ENCODE measurements at places on chromosomes 13 and 19.

- DNase-seq, result peak; percentile 81
These were observed 26.2 kb downstream of the ELF1 start for GRCh38 chr13:40992678-40993518.

- DNase-seq, result no peak
These were observed 505 bp downstream of the PAF1 start for GRCh38 chr19:39390451-39390750.

GRCh38 chr13:41241626-41242025, 21.8 kb downstream of the MTRF1 start:
- DNase-seq, result peak; percentile 33

DNA sequence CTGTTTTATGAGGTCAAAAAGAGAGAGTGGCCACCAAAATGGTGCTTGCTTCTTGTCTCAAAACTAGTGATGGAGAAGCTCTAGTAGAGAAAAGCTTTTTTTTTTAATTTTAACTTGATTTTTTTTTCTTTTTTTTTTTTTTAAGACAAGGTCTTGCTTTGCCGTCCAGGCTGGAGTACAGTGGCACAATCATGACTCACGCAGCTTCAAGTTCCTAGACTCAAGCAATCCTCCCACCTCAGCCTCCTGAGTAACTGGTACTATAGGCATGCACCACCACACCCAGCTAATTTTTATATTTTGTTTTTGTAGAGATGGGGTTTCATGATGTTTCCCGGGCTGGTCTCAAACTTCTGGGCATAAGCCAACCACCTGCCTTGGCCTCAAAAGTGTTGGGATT, 279.0 kb downstream of the TBC1D4 start:
- DNase-seq, result no peak

GRCh38 chr19:14165990-14166830, 29.8 kb upstream of the ASF1B start:
- peak; percentile 80 for DNase-seq

GRCh38 chr13:73194310-73194709, 135.5 kb downstream of the KLF5 start:
- DNase-seq, result no peak

DNA sequence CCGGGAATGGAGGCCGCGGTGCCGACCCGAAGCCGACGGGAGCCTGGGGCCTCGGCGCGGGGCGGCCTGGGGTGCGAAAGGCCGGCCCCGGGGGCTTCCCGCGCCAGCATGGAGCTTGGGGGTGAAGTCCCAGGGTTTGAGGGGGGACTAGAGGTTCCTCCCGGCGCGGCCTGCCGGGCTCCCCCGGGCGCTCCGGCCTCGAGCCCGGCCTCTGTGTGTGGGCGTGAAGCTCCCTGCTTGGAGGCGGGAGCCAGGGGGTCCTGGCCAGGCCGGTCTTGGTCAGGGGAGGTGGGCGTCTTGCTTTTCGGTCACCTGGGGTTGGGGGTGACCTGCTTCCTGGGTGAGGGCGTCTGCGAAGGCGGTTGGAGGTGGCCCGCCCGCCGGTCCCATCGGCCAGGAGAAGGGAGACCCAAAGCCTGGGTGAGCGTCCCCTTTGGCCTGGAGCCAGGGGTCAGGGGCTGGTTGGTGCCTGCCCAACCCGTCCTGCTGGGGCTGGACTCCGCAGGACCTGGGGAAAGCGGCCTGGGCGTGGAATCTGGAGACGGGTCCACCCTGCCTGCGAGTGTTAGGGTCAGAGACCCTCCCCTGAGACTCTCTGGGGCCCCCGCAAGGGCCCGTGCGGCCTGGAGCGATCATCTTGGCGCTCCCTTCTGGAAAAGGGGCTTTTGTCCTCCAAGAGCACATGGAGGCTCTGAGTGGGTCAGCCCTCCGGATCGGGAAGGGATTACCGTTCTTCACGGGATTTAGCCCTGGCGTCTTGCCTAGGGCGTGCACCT, 535 bp downstream of the BSG start:
- DNase-seq, result peak; percentile 80

DNA sequence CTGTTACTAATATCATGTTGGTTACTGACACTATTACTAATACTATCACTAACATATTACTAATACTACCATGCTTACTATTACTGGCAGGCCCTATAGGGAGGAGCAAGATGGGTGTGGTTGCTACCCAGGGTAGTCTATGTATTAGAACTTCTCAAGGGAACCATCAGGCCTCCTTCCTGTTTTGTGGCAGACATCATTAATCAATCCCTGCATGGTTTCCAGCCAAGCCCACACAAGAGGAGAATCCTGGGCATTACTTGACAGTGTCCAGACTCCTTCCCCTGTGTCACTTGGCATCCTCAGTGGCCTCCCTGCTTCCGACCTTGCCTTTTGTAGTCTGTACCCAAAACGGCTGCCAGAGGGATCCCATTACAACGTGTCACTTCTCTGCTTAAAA, 8.9 kb downstream of the HAS1 start:
- no peak for DNase-seq

GRCh38 chr13:98909016-98909415, 68.8 kb downstream of the DOCK9 start:
- no peak for DNase-seq

DNA sequence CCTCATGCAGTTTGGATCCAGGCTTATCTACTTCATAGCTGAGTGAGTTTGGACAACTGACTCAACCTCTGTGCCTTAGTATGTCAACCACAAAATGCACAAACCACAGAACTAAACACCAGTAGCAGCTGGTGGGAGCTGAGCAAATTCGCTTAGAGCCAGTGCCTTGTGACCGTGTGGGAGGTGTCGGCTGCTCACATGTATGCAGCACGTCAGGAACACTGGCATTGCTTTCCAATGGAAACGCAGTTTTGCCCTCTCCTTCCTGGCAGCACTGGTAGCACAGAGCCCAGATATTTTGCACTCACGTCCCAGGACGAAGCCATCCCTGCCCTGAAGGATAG, 8.3 kb upstream of the NTN5 start:
- no peak for DNase-seq

DNA sequence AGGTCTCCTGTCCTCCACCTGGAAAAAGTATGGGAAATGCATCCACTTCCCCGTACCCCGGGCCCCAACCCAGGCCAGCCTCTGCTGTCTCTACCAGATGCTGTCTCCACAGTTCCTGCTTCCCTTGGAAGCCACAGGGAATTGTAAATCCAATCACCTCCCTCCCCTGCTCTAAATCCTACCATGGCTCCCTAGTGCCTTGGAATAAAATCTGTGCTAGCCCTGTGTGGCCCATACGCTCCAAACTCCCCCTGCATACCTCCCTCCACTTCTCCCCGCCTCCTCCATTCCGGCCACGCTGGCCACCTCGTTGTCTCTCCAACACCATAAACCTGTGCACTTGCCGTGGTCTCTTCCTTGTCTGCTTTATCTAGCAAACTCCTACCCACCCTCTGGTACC, 31.2 kb downstream of the UNC13A start:
- DNase-seq, result no peak

DNA sequence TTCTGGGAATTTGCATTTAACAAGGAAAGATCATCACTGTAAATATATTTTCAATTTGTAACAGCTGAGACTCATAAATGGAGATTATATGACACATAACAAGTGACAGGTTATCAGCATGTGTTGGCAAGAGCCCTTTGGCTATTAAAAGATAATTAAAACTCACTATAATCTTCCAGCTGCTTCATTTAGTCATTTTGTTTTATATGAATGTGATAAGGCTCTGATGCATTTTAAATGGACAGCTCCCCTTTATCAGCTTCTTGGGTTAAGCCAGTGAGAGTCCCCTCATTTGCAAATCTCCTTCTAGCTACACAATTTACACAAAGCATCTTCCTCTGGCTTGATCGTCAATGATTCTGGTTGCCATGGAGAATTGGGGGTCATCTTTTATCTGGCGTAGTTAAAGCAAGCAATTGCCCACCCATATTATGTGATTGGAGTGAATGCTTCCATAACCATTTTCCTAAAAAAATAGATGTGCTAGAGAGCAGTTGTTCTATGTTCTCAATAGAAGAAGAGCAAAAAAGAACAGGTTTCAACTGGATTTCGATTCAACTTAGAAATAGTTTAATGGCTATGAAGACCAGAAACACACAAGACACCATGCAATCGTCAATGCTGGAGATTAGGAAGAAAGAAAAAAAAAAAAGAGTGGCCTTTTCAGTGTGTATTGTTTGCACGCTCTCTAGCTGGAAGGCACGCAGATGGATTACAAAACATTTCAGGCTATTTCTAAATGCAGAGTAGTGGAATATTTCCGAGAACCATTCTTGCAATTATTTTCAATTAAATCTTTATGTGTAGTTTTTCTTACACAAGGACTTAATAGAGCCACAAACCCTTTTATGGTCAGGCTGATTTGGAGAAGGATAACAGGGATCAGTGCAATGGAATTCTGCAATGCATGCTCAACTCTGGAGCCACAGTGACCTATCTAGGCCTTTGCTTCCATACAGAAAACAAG, 27.4 kb downstream of the STARD13 start:
- DNase-seq, result no peak

- no peak for DNase-seq
These were observed 49.0 kb downstream of the BRD4 start for GRCh38 chr19:15283141-15283883.

DNA sequence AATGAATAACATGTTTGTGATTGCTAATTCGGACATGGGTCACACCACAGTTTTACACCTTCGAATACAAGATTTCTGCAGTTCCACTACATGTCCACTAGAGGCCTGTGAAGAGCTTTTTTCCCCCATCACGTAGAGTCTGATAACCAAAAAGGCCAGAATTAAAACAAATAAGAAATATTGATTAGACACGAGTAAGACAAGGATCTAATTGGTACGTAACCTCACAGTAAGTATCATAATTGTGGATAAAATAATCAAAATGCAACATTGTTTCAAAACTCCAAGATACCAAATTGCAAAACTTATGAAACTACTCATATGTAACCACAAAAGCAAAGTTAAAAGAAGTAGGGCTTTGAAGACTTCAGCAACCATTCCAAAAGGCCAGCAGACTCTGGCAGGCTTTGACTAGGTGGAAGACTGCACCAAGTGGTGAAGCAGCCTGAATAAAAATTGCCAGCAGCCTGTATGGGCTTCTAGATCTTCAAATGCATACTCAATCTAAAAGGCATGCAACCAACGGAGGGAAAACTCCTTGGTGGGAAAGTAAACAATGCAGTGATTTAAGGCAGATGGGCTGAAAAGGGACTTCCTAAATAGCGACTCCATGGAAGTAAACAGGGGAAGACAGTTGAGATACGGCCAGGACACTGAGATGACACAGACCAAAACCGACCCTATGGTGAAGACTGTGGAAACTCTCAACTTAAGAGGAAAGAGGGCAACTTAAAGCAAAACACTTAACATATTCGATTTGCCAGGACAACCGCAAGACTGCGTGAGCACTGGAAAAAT, 56.7 kb downstream of the STARD13 start:
- peak; percentile 74 for DNase-seq

DNA sequence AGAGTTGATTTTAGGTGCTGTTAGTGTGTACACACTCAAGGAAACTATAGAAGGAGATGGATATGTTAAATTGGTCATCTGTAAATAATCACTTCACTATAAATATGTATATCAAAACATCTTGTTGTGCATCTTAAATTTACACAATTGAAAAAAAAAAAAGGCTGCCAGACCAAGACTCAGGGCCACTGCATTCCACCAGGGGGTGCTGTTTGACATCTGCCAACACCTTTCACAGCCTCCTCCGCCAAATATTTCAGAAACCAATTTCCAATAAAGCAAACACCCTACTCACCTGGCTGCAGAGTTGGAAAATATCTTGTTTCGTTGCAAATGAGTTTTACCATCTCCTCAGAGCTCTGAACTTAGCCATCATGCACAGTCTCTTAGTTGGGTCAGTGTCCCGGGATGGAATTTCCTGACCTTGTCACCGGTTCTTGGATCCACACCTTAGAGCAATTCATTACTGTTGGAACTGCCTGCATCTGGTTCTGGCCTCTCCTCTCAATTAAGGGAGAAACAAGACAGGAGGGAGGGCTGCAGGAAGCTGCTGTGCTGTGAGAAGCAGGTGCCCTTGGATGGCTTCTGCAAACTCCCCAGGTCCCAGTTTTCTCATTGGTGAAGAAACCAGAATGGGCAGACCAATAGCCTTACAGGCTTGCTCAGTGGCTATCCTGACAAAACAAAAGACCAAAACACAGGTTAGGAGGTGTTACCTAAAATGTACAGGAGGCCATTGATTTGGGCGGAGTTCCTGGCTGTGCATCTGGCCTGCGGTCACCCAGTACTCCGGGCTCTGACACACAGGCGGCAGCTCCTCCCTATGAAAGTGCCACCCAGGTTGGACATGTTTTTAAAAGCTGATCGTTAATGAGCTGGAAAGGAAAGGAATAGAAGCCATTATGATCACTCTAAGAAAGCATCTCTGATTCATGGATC, 746.6 kb downstream of the UQCRFS1 start:
- peak; percentile 78 for DNase-seq

GRCh38 chr19:12881172-12881808, at the start of gene DNASE2:
TSS of gene DNASE2 (minus strand) at chr19:12881449. CDS start at chr19:12881375, 74 bp downstream.
- DNase-seq, result peak; percentile 96

- DNase-seq, result no peak
These were observed 1315.8 kb downstream of the EFNB2 start for GRCh38 chr13:105219651-105220050.

DNA sequence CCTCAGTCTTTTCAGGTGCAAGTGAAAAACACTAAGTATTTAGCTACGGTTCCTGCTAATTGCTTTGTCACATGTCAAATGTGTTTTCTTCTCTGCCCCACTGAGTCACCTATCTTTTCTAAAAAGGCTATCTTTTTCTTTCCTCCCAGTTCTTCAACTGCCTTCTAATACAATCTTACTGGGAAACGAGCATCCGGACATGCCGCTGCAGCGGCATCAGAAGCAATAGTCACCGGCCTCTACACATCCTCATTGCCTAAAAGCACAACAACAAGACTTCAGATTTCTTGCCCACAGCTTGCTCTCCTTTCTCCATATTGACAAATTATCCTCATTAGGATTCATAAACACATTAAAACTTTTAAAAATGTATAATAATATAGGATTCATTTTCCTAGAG, 1.2 kb downstream of the PCDH9 start:
- no peak for DNase-seq

DNA sequence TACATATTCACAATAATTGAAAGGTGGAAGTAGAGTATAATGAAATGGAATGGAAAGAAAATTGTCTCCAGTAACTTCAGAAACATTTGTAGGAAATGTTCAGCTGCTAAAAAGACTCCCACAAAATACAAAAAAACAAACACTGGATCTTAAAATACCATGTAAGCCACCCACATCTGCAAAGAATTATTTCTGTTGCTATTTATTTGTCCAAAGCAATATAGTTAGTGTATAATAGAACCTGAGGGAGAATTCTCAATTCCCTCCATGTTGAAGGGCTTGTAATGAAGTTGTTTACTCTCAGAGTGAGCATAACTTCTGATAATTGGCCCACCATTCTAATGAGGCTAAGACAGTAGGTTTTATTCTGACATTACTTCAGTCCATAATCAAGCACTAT, 37.4 kb upstream of the KLF12 start:
- DNase-seq, result no peak
